Breast epithelium (tissue), 4 donors: ENCODE measurements at places on chromosomes 7 and 10.

DNA sequence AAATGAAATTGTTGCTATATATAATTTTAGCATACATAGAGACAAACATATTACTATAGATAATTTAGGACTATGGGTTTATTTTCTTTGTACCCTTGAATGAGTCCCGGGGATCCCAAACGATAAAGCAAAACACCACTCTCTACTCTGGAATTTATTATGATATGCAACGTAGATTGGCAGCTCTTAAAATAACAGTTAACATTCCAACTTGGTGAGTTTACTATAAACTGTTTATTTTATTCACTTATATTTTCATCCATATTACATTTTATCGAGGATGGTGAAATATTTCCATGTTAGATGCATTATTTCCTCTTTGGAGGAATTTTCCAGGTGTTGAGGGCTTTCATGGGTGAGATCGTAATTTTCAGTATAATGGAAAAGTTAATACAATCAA lies 138.7 kb upstream of the DGKB start:
- no peak for DNase-seq

DNA sequence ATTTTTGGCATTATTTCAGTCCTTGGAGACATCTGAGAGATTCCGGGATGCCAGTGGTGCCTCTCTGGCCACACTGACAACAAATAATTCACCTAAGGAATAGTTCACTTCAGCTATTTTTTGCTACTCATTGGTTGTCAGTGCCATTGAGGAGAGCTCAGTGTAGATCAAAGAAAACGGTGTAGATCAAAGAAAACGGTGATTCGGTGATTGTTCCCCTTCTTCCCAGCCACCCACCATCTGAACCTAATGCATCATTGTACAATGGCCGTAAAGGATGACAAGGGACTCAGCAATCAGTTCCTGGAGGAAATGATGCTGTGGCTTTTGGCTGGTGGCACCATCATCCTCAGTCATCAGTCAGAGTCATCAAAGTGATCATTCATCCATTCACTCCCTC lies 80.6 kb downstream of the PTPRZ1 start:
- no peak for DNase-seq

GRCh38 chr7:66950311-66950710 lies 29.3 kb downstream of the TMEM248 start:
- DNase-seq = no peak

GRCh38 chr7:79598351-79598750 lies 144.9 kb upstream of the MAGI2 start:
- DNase-seq = no peak

- no peak for DNase-seq
Observed at GRCh38 chr10:52811776-52812175, 39.2 kb upstream of the MBL2 start.

DNA sequence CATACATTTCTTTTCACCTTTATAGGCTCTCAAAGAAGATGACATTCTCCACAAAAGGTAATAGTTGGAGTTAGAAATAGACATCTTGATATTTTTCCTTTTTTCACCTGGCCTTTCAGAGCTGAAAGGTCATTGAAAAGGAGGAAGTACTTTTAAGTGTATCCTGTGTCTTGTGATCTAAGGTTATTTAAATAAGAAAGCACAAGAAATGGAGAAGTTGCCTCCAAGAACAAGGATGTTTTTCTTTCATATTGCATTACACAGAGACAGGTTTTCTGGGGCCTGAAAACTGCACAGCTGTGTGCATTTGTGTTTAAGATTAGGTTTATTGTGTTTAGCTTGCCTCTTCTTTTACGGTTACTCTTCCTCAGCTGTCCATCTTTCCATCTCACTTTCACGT lies 103.4 kb upstream of the SEMA3D start:
- no peak for DNase-seq

GRCh38 chr7:127822822-127823508 lies 171.0 kb downstream of the SND1 start:
- no peak for DNase-seq

DNA sequence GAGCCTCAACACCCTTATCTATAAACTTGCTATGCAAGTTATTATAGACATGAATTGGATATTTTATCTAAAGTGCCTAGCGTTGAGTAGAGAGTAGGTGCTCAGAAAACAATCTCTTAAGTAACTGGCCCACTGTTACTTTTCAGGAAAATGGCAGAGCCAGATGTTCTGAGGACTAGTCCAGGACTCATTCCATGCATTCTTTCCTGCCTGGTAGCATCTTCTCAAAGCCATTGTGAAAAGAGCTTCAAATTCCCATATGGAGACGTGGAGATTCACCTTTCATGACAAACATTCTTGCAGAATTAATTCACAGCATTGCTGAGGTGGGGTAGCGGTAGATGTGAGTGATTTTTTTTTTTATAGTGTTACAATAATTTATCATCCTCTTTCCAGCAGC lies 35.9 kb upstream of the ITPRID1 start:
- no peak for DNase-seq

DNA sequence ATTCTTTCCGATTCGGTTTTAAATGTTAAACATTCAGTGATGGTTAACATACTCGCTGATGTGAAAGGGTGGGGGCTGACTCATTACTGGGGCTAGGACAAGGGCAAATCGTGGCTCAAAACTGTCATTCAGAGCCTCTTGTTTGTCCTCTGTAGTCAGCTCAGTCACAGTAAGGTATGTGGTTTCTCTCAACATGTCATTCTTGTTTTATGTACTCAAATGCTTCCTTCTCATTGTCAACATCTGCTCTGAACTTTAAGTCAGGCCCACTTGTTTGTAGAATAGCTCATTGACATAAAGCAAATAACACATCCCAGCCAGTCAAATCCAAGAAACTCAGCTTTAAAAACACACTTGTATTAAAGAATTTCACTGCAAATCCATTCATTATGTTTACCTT lies 7.3 kb downstream of the SLC16A9 start:
- no peak for DNase-seq

DNA sequence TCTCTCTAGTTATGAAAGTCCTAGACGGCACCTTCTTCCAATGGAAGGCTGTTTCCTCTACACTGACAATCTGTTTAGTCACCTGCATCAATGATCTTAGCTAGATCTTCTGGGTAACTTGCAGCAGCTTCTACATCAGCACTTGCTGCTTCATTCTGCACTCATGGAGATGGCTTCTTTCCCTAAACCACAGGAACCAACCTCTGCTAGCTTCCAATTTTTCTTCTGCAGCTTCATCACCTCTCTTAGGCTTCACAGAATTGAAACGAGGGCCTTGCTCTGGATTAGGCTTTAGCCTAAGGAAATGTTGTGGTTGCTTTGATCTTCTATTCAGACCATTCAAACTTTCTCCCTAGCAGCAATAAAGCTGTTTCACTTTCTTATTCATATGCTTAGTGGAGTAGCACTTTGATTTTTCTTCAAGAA lies 24.6 kb downstream of the NAMPT start:
- no peak for DNase-seq

- peak; percentile 22 for DNase-seq
Observed at GRCh38 chr10:122703483-122704448, 4.1 kb upstream of the C10orf120 start.

DNA sequence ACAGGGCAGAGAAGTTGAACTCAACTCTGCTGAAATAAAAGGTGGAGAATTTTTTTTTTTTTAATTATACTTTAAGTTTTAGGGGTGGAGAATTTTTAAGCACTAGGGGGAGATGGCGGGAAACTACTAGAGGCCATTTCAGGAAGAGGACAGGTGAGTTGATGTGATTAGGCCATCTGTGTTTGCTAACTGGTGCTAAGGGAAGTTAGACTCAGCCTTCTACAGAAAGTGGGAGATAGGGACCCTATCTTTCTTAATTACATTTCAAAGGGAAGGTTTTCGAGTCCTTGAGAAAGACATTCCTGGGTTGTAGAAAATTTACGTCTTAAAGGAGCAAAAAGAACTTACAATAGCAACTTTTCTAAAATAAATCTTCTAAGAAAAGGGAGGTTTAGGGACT lies 124.8 kb downstream of the LHFPL3 start:
- DNase-seq = no peak

DNA sequence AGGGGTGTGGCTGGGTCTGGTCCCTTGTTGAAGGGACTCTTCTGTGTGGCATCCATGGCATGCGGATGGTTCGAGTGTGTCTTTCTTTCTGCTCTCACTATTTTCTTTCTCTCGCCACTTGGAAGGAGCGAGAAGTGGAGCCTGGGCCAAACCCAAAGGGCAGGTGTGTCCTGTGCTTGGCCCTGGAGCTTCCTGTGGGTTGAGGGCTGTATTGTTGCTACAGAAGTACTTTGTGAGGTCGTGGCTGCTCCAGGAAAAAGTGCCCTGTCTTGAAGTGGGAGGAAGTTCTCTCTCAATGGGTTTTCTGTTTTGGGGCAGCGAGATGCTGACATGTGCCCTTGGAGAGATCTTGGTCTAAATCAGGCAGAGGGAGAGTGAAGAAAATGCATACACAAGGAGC lies 72.0 kb downstream of the DOCK1 start:
- DNase-seq = peak; percentile 66

GRCh38 chr10:62393237-62393636 lies 19.1 kb downstream of the ZNF365 start:
- no peak for DNase-seq

GRCh38 chr10:14384116-14384730 lies 53.5 kb upstream of the FRMD4A start:
- no peak for DNase-seq

GRCh38 chr7:84684836-84685480 lies 490.4 kb upstream of the SEMA3A start:
- no peak for DNase-seq

- no peak for DNase-seq
Observed at GRCh38 chr7:90570373-90570959, 25.7 kb upstream of the CDK14 start.

- DNase-seq = no peak
Observed at GRCh38 chr10:72702868-72703581, 11.1 kb downstream of the MCU start.

GRCh38 chr10:131207584-131208532 lies 103.7 kb downstream of the TCERG1L start:
- no peak for DNase-seq

GRCh38 chr7:28199021-28199510 lies 18.5 kb upstream of the JAZF1 start:
- DNase-seq = no peak

DNA sequence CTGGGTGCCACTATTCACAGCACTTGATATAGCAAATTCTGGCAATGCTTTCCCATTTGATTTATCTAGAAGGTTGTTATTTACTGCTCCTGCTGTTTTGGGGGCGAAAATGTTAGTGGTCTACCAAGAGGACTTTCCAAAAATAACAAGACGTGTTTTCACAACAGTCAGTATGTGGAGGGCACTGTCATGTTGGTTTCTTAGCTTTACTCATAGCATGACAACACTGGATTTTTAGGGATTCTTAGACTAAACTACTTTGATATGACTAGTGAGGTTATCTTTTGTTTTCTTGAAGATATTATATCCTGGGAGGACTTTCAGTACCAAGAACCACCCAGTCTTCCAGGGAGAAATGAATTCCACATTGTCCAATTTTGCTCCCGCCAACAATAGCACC lies 49.4 kb downstream of the NUDCD3 start:
- DNase-seq = no peak

- DNase-seq = peak; percentile 66
Observed at GRCh38 chr10:21315645-21316220, 209.7 kb downstream of the SKIDA1 start.

DNA sequence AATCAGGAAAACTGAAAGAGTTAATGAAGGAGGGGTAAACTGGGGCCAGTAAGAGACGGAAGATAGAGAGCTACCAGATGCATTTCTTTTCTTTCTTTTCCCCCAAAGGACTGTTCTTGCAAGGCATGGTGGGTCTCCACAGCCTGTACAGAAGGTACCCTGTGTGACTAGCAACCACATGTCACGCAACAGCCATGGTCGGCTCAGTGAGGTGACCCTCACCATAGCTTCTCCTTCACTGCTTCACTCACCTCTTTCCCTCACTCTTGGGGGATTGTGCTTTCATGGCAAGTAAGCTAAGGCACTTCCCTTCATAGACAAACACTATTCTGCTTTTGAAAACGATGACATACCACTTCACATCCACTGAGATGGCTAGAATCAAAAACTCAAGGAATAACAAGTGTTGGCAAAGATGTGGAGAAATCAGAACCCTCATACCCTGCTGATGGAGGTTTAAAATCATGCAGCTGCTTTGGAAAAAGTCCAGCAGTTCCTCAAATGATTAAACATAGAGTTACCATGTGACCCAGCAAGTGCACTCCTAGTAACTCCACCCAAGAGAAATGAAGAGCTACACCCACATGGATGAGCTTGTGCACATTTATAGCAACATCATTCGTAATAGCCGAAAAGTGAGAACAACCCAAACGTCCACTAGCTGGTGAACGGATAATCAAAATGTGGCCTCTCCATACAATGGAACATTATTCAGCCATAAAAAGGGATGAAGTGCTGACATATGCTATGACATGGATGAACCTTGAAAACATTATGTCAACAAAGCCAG lies 3.8 kb upstream of the INSIG1 start:
- no peak for DNase-seq

DNA sequence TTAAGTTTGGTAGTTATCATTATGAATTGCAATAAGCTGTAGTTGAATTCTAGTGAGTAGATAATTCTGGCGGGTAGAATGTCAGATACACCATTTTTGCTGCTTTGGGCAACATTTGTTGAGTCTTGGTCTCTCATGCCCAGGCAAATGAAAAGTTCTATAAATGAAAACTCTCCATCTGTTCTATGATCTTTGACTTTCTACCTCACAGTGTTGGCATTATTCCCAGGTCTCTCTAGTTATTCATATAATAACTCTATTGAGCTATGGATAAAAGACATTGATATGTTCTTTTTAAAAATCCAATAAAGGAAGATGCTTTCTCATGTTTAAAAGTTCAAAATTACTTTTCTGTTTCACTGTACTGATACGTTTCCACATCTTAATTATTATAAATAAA lies 415.3 kb upstream of the SEMA3D start:
- no peak for DNase-seq

GRCh38 chr7:108368466-108368865 lies 87.8 kb downstream of the NRCAM start:
- no peak for DNase-seq

GRCh38 chr10:82742478-82742877 lies 867.5 kb downstream of the NRG3 start:
- no peak for DNase-seq

GRCh38 chr7:127578036-127578684 lies 7.2 kb downstream of the GCC1 start:
- DNase-seq = no peak

DNA sequence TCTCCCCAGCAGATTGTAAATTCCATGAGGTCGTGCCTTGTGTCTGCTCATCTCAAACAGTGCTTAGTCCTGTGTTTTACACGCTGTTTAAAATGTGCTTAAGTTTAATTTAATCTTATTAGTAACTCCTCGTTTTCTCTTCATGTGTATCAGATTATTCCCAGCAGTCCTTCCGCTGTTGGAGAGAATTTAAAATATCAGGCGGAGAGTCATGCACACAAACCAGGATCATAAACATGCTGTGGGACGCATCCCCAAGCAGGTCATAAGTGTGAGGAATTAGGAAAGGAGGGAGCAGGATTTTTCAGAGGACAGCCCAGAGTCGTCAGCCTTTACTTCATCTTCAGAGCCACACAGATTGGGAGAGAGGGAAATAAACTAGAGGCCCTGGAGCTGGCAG lies 4.2 kb upstream of the SORBS1 start:
- DNase-seq = no peak
